HCT116 (cell line): ENCODE measurements at places on chromosomes 12 and 14. TPM values are rescaled to one million over a fixed set of nuclear protein-coding genes. Genes with fewer than 3 reads are reported as not detected.

DNA sequence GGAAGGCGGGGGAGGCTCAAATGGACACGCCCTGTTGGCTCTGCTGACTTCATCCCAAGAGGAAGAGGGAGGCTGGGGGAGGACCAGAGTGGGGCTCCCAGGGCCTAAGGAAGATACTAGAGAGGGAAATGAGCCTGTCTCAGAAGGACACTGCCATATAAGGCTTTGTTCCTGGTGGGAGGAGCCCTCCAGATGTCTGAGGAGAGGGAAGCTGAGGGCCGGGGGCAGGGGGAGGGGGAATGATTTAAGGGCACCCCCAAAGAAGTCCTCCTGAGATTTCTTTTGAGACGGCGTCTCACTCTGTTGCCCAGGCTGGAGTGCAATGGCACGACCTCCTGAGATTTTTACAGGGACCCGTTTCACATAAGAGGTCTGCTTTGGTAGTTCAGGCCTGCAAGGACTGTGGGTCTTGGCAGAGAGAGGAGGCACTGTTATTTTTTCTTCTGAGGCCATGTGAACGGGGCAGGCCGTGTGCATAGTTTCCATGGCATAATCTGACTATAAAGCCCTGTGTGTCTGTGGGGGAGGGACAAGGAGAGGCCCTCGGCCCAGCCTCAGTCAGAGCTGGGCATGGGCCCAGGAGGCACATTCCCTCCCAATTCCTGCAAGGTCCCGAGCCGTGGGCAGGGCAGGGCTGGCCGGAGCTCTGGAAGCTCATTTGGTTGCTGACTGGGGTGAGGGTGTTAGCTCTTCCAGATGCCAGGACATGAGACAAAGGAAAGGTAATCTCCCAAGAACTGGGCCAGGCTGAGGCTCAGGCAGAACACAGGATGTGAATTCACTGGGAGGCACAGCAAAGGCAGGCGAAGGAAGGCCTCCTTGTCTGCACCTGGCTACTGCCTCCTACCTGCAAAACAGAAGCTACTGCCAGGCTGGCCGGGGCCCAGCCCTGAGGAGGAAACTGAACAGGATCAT is 22.2 kb upstream of the PLEKHG3 start:
- no peak for DNase-seq

- DNase-seq, result no peak
Observed at GRCh38 chr12:66786531-66787308, 107.8 kb upstream of the GRIP1 start.

DNA sequence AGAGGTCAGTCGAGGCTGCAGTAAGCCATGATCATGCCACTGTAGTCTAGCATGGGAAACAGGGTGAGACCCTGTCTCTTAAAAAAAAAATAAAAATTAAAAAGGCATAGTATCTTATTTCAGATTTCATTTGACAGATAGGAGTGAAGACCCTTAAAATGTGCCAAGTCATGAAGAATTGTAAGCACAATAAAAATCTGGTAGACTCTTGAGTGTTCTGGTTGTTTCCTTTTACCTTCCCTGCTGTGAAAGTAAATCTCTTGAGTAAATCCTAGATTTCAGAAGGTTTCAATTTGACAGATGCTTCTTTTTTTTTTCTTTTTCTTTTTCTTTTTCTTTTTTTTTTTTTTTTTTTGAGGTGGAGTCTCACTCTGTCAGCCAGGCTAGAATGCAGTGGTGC is 109.0 kb downstream of the ESR2 start:
- DNase-seq, result no peak

DNA sequence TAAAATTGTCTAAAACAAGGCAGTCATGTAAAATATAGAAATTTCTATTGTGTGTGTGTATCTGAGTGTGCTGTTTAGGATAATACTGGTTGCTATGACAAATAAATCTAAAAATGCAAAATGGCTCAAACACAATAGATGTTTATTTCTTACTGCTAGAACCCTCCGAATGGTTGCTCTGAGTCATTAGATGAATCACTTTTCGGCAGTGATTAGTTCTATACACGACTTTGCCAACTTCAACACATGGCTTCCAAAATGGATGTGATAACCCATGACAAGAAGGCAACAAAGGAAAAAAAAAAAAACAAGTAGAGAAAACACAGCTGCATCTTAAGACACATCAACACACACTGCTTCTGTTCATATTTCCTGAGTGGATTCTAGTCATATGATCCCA is 729.2 kb downstream of the AACS start:
- DNase-seq, result no peak

GRCh38 chr14:32330351-32331111 is 1.4 kb downstream of the AKAP6 start:
- DNase-seq, result no peak

DNA sequence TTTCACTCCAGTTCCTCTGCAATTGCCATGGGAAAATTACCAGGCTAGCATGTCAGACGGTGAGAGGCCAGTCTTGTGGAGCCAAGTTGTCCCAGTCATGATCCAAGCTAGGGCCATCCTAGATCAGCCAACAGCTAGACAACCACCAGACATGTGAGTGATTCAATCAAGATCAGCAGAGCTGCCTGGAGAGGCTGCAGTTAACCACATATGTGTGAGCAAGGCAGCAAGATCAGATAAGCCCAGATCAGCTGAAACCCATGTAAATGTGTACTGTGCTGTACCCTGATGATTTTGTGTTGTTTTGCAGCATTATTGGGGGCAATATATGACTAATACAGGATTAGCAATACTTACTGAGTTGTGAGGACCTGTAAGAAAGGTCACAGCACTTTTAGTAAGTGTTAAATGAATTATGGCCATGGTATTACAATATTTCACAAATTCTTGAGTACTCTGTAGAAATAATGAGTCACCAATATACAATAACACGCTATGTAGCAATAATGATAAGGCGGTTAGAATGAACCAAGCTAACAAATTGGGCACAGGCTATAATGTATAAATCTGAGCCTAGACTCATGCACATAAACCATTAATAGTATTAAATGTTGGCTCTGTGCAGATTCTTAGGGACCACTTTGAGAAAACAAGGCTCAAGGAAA is 91.4 kb downstream of the SUDS3 start:
- DNase-seq, result no peak

DNA sequence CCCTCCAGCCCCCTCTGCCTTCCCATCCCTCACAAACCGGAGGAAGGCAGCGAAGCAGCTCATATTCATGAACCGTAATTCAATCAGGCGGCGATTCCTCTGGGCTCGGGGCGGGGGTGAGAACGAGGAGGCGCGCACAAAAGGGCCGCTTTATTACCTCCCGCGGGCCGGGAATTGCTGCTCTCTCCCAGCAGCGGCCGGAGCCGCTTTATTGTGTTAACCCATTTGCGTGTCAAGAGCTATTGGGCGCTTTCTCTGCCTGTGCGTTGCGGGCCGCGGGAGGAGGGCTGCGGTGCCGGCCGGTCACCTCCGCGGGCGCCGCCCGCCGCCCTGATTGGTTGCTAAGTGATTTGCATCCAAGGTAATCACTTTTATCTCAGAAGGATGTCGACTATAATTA is 4.8 kb downstream of the FAM222A start:
- DNase-seq, result no peak

- DNase-seq, result no peak
Observed at GRCh38 chr12:31728289-31728916, 418 bp downstream of the AMN1 start.

GRCh38 chr12:52045794-52046199 is 5.4 kb upstream of the NR4A1 start:
- DNase-seq, result no peak

DNA sequence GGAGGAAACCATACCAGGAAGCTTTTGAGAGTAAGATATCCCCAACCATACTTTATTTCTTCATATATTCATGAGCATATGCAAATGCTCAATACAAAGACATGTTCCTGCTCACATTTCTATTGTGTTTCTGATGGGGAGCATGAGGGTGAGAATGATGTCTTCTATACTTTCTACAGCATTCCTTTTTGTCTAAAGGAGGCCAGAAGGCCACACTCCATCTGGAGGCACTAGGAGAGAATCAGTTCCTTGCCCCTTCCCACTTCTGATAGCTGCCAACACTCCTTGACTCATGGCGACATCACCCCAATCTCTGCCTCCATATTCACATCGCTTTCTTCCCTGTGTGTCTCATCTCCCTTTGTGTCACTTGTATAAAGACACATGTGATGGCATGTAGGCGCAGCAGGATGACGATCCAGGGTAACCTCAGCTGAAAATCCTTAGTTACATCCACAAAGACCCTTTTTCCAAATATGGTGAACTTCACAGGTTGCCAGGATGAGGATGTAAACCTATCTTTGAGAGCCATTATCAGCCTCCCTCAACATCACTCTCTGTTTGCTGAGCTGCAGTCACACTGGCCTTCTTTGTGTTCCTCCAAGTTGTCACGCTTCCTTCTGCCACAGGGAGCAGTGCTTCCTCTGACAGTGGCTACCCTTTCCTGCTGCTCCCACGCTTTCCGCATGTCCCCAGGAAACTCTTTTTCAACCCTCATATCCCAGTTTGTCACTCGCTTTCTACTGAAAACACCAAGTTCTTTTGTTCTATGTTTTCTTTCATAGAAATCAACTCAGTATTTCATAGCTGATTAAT is 96.9 kb downstream of the STXBP6 start:
- no peak for DNase-seq

DNA sequence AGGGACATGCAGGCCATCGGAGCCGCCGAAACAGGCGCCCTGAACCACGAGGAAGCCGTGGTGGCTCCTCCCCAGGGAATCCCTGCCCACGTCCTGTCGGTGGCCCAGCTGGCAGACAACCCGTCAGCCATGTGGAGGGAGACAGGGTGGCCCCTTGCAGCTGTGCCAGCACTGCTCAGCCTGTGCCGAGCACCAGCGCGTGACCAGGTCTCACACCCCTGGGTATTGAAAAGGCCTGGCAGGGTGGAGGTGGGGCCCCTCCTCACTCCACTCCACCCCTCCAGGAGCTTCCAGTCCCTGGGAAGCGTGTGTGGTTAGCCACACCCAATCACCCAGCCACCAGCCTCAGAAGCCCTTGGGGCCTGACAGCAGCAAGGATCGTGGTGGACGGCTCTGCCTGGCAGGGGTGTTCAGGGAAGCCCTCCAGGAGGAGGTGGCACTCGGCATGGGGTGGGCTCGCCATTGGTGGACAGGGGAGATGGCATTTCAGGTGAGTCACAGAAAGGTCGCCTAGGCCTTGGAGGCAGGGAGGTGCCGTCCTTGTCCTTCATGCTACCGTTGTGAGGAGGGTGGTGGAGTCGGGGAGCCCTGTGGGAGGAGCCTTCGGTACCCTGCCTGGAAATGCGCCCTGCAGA is 12.3 kb upstream of the DLK1 start:
- no peak for DNase-seq

GRCh38 chr12:124608450-124608870 is 41.0 kb upstream of the NCOR2 start:
- no peak for DNase-seq

GRCh38 chr12:118033323-118033722 is 16.8 kb downstream of the RFC5 start:
- no peak for DNase-seq

- no peak for DNase-seq
Observed at GRCh38 chr12:117816-118345, 51.3 kb downstream of the IQSEC3 start.

The ACSM4 gene
- not detected for total RNA-seq
